Nucleus accumbens (tissue), 56 donors: ENCODE measurements at places on chromosomes 13 and 19.

DNA sequence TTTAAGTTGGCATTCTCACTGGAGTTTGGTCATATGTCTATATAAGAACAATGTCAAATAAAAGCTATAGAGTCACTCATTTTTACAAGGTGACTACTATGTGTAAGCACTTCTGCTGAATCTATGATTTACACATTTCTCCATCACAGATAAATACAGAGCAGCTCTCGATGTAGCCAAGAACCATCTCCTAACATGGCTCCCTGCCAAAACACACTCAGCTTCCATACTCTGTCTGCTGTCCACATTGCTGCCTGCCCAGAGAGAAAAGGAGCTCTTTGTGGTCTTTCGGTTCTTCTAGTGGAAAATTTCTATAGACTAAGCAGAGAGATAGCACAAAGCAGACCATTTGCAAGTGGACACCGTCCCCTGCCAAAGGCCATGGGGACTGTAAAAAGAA, 190.9 kb upstream of the KLF12 start:
- no peak for DNase-seq

DNA sequence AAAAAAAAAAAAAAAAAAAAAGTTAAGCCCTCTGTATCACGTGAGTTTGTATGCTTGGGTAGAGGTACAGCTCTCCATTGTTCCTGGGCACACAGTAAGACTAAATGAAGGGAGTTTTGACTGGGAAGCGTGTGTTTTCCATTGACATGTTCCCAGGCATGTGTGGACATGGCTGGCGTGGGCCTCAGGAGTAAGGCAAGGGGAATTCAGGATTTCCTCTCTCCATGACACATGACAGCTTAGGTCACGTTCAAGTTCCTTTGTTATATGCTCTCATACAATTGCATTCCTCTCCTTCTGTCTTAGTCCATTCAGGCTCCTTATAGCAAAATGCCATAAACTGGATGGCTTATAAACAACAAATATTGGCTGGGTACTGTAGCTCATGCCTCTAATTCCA, 17.1 kb upstream of the MAP3K10 start:
- no peak for DNase-seq

DNA sequence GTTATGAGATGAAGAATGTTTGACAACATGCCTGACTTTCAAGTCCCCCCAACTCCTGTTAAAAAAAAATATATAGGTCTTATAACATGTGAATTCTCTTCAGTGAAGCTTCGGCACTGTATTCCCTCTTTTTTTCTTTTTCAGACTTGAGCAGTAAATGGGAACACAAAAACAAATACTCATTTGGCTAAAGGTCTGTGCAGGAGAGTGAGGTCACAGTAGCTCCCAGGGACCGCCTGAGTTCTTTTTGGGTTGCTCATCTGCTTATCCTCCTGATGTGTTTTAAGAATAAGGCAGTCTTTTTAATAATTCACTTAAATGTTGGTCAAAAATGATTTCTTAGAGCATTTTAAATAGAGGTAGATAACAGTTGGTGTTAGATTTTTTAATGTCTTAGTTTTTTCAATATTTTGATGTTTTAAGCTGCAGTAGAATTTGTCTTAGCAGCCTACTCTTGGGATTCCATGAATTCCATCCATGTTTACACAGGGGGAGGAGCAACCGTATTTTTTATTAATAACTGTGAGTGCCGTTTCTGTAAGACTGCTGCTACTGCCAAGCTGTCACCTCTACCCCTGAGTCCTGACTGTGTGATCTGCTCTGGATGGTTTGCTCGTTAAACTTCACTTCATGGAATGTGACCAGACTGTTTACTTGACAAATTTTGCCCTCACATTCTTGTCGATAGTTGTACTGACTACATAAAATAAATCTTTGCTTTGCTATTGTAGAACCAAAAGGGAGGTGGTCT, 14.9 kb downstream of the HNRNPM start:
- no peak for DNase-seq

- DNase-seq: no peak
Measured at GRCh38 chr19:16111909-16112752, 442 bp downstream of the RAB8A start.
